ENCODE measurements at places on chromosomes 2 and 18.

GRCh38 chr2:62760555-62760954, 55.0 kb downstream of the EHBP1 start:
- no peak for DNase-seq

GRCh38 chr2:209005371-209005770, 418.5 kb upstream of the MAP2 start:
- no peak for DNase-seq

GRCh38 chr2:234388591-234388990, 108.3 kb downstream of the ARL4C start:
- DNase-seq, result no peak

GRCh38 chr2:211329421-211329820, 773.0 kb downstream of the CPS1 start:
- no peak for DNase-seq

DNA sequence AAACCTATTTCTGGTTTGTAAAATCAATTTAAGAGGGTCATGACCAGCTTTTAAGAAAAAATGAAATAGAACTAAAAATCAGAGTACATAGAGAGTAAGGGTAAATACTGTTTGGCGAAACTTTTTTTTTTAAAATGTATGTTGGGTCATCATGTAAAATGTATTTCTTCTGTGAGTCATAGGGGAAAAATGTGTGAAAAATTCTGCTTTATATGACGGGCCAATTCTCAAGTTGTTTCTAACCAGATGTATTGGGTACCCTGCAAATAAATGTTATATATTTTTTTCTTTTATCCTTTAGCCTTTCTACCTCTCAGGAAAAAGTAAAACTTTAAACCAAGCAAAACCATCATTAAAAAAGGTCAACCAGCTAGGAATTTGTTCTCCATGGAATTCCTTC, 13.9 kb downstream of the AFTPH start:
- DNase-seq, result no peak

DNA sequence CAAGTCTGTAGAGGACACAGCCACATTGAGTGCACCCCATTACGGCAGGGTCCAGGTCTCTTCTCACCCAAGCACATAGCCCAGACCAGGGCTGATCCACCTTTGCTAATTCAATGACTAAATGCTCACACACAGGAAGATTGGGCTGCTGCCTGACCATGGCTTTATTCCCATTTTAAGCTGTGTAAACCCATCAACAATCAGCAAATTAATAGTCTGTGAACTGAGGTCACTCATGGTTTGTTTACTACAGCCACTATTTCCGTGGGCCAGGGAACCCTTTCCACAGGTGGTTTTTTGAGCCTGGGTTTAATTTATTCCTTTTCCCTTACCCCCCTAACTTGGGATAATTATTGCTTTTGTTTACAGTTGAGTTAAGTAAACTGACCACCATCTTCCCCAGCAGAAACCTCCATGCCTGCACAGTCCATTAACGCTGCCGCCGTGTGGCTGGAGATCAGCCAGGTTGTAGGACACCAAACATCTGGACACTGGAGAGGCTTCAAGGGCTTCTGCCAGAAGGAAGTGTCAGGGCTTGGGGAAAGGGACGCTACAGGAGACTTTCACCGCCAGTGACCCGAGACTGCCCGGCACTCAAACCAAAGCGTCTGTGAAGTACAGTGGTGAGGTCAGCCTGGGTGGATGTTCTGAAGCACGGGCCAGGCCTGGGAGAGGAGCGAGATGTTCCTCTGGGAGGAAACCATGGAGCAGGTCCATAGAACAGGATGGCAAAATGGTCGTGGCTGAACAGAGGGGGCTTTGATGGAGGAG, 282.9 kb downstream of the DYSF start:
- DNase-seq, result no peak
